ENCODE measurements at places on chromosomes 3 and 15.

GRCh38 chr3:55571913-55572312 lies 84.8 kb upstream of the WNT5A start:
- DNase-seq: no peak

DNA sequence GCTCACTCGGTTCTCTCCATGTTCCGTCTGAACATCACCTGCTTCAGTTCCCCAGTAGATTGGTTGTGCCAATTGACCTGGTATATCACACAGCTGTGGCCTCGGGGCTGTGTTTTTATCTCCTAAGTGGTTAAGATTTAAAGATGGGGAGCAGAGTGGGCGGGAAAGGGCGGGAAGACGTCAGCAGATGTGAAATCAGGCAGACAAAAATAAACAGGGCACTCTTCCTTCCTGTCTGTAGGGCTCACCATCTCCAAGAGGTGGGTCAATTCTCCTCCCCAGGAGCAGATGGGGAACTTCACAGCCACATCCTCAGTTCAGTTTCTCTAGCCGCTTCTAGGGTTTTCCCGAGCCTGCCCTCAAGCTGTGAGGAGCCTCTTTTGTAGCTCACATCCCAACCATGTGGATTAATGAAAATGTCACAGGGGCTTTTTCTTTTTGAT lies 26.8 kb upstream of the LIMD1 start:
- DNase-seq: peak; percentile 12

- no peak for DNase-seq
These were observed 4.3 kb downstream of the CHAC1 start for GRCh38 chr15:40957581-40958051.

DNA sequence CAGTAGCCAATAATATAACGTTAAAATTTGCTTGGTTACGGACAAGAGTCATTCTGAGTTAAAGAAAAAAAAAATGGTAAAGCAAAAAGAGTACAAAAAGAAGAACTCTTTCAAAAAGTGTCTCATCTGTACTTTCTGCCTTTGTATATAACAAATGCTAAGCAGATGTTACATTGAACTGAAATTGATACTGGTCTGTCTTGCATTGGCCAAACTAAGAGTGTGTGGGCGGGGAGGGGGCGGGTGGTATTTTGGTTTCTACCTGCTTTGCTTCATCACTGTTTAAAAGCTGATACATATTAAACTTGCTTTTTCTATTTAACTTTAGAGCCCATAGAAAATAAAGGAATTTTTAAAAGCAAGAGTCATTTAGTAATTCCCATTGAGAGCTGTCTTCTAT lies 215.0 kb upstream of the THBS1 start:
- no peak for DNase-seq

GRCh38 chr3:181616088-181617070 lies 95.3 kb upstream of the SOX2 start:
- DNase-seq: no peak

- no peak for DNase-seq
These were observed 167.1 kb downstream of the ARRDC4 start for GRCh38 chr15:98127586-98127985.

DNA sequence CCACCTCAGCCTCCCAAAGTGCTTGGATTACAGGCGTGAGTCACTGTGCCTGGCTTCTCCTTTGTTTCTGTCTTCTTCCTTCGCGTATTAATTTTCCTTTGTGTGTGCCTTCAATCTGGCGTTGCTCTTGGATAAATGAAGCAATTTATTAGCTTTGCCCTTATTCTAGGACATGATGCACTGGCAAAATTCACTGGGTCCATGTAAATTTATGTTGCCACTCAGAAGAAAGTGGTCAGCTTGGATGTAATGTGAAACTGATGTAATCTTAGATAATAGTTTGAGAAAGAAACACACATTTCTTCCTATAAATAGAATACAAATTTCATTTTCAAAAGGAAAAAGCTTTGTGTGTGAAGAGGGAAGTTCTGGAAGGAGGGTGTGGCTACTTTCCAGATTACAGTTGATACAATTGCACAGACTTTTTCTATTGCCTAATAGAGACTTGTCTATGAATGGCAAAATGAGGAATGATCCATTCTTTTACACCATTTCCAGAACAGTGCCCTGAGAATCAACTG lies 23.3 kb upstream of the ATP1B3 start:
- no peak for DNase-seq

DNA sequence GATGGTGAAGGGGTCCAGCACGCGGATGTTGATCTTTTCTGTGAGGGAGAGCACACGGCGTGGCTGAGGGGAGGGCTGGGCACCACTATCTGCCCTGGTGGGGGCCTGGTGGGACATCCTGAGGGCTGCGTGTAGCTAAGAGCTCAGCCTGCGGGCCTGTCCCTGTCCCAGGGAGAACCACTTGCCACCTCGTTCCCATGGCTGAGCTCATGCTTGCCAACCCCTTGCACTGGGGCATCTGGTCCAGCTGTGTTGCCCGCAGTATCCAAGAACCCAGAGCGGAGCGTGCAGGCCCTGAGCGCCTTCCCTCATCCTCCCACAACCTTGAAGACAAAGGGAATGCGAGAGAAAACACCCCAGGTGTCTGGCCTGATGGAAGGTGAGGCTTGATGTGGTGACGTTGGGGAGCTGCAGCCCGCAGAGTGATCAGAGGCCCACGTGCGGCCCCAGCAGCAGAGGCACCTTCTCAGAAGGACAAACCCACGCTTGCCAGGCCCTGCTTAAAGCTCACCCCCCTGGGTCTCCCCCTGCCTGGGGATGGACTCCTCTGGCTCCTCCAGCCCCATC lies 28.9 kb downstream of the TKT start:
- no peak for DNase-seq

- DNase-seq: no peak
These were observed 26.3 kb upstream of the TMEM45A start for GRCh38 chr3:100465892-100466777.

GRCh38 chr15:22960556-22960955 lies 19.6 kb downstream of the CYFIP1 start:
- no peak for DNase-seq

- no peak for DNase-seq
These were observed 167.2 kb downstream of the RBMS3 start for GRCh38 chr3:29447946-29448627.

GRCh38 chr15:64000183-64000951 lies 45.9 kb downstream of the DAPK2 start:
- DNase-seq: no peak

- DNase-seq: no peak
These were observed 184.0 kb downstream of the KCNAB1 start for GRCh38 chr3:156304406-156304805.

DNA sequence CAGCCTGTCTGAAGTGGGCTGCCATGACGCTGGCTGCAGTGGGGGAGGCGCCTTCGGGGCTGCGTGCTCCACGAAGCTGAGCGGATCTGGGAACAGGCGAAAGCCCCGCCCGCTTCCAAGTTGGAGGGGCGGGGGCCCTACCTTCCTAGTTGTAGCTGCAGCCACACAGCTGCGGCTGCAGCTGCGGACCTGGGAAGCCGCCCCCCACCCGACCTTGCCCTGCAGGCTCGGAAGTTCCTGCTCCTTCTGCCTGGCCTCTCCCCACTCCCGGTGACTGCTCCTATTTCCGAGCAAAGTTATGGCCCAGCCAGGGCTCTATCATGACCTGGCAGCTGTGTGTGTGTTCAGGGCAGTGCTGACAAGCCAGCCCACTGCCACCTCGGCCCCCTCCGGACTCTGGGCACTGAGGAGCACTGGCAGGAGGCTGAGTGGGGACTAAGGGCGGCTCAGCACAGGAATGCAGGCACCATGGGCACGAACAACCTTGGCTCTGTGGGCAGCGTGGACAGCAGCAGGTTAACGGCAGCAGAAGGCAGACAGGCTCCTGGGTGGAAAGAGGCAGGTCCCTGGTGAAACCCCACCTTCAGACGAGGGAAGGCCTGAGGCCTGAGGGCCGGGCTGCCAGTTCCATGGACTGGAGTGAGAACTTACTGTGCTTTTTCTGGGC lies 352.4 kb upstream of the TMCO5A start:
- DNase-seq: no peak

- no peak for DNase-seq
These were observed 37.6 kb upstream of the ZNF710 start for GRCh38 chr15:89963301-89964231.

- DNase-seq: no peak
These were observed 48.5 kb downstream of the PTH1R start for GRCh38 chr3:46926039-46926438.

DNA sequence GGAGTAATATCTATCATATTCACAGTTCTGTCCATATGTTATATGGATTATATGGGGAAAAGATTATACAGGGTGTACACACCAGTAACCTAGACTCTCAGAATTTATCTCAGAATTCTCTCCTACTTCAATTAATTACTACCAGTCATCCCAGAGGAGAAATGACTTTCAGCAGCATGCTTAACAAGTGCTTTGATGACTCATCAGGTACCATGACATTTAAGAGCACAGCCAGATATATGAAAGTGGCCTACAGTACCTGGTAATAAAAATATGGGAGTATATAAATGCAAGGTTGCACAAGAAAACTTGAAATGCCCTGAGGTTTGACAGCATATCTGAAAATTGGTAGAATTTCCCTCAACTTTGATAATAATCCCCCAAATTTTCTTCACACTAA lies 1273.0 kb downstream of the OTOL1 start:
- DNase-seq: no peak

DNA sequence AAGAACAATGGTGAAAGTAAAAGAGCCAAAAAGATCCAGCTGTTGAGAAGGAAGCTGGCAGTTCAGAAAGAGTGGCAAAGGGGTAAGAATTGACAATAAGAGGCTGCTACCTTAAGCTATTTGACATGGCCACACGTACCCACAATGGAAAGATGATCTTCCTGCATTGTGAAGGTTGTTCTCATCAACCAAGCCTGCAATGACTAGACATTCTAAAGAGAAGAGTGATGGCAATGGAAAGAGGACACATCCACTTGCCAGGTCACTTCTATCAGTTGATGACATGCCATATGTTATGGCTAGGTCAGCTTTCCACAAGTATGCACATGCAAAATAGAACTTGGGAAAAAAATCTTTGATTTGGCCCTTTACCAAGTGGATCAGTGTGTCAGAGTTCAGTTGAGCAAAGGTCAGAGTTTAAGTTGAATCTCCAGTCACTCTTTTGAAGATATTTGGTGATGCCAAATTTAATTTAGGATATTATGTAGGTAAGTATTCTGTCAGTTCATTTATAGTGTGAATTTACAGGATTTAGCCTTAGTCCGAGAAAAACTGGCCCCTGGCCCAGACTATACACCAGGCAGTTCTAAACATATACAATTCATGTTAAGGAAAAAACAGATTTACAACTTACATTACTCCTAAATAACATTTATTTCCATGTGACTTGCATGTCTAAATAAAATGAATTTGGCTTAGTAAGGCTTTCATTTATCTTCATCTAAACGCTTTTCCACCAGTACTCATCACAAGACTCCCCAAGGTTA lies 104.9 kb upstream of the FLNB start:
- DNase-seq: no peak

GRCh38 chr15:69604072-69604411 lies 151.4 kb downstream of the RPLP1 start:
- DNase-seq: no peak

DNA sequence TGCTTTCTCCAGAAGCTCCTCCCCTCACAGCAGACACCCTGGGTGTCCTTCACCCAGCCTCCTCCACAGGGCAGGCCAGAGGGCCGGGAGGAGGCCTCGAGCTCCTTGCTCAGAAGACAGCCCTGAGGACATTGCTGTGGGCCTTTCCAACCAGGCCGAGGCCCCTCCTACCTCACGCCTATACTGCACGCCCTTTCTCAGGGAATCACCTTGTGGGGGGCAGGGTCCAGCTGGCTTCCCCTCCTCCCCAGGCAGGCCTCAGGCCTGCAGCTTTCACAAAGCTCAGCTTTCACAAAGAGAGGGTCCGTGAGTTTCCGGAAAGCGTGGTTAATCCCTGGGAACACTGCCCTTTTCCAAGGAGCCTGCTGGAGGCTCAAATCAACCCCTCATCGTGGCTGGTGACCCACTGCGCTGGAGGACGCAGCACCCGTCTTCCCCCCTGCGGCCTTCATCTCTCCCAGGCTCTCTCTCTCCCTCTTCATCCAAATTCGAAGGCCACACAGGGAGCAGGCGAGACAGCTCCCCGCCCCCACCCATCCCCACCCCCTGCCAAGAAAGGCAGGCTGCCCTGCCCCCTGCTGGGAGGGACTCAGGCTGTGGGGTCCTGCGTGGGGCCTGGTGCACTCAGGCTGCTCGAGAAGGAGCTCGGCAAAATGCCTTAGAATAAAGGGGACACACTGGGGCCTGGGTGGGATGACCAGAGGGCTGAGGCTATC lies 79.4 kb downstream of the OCA2 start:
- DNase-seq: no peak

GRCh38 chr15:60656481-60656880 lies 177.5 kb upstream of the ICE2 start:
- no peak for DNase-seq

DNA sequence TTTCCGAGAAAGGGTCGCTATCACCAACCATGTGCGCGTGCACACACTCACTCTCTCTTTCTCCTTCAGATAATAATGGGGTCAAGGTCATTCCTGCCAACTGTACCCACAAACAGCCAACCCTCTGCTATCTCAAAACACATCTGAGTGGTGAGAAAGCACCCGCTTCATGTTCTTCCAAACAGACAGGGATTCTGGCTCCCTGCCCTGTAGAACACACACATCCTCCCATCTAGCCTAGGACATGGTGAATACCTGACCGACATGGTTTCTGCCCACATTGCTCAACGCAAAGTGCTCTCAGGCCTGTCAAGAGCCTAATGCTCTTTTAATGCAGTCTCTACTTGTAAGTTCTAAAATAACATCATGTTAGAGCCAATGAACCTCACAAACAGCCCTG lies 302.2 kb downstream of the FOXP1 start:
- DNase-seq: no peak

GRCh38 chr3:53238051-53238850 lies 17.6 kb downstream of the TKT start:
- DNase-seq: no peak

DNA sequence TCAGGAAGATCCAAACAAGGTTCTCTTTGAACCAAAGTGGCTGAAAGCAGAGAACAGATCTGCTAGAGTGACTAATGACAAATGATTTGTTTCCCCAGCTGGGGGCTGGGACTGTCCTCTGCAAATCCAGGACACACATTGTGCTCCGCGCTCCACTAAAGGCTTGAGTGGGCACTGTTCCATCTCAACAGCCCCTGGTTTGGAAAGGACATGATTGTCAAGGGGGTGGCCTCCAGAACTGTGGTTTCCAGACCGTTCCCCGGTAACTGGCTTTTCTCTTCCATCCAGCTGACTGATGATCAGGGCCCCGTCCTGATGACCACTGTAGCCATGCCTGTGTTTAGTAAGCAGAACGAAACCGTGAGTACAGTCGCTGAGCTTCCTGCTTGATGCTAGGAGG lies 91.0 kb downstream of the LRTM1 start:
- no peak for DNase-seq

- DNase-seq: no peak
These were observed 203.1 kb downstream of the EPHB1 start for GRCh38 chr3:134998158-134998557.

- DNase-seq: peak; percentile 53
These were observed 1.3 kb upstream of the KLHL40 start for GRCh38 chr3:42683875-42684598.

DNA sequence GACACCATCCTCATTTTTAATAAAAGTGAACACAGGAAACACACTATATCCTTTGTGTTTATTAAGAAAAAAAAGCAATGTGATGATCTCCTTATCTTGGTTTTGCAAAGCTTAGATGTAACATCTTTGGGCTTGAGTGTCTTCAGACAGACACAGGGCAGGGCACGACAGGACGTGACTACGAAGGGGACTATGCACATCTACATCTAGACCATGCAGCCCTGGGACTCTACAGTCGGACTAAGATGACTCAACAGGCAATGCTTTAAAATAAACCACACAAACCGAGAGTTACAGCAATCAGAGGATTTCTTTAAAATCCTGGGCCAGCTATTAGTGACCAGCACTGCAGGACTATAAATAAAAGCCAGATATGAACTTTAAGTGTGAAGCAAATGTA lies 22.8 kb upstream of the TM2D3 start:
- DNase-seq: no peak

Data from stimulated activated CD4-positive, alpha-beta T cell treated with anti-CD3 and anti-CD28 coated beads, Interleukin-4, amount 100 ng/mL, for 24 hours (primary cell).